ENCODE measurements at places on chromosomes 1 and 21.
A peak's percentile ranks its signal among the peaks of the same experiment; 100 is the strongest.

DNA sequence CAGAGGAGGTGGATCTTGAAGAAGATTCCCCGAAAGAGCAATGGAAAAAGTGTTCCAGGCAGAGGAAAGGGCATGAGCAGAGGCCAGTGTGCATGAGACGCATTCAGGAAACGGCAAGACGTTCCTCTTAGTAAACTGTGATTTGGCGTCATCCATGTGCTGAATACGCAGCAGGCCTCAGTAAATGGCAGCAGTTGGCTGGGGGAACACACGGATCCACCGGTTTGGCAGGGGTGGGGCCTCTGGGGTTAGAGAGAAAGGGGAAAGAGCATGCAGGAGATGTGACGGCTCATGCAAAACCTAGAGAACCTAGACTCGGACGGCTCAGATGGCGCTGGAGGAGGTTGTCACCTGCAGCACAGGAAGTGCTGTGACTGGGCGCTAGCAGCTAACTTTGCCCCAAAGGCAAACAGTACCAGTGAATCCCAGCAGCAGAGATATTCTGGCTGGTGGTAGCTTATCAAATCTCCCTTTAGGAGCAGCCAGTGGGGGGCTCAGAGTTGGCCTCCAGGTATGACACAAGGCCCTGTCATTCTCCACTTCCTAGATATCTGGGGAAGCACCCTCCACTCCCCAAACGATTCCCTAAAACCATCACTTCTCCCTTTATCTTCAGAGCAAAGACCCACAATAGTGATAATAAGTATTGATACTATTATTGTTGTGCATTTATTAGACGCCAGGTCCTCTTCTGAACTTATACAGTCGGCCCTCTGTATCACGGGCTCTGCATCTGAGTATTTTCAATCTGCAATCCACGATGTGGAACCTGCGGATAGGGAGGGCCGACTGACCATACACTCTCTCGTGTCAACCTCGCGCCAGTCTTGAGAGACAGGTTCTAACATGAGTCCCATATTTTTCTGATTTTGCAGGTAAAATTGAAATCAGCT is 7.6 kb downstream of the LAPTM5 start:
- peak; percentile 62 for DNase-seq

DNA sequence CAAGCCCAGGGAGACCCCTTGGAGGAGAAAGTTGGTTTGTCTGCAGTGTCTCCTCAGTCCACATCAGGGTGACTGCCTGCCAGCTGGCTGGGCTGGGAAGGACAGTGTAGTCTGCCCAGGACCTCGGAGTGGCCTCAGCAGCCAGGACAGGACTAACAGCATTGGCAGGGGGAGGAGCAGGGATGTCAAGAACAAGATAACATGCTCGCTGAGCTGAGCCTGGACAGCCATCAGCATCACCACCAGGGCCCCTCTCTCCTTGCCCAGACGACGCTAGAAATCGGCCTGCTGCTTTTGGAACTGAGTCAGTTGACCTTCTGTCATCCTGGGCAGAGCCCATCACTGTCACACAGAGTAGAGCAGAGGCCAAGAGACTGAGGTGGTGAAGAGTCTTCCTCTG is 83.6 kb upstream of the CNTN2 start:
- no peak for DNase-seq

DNA sequence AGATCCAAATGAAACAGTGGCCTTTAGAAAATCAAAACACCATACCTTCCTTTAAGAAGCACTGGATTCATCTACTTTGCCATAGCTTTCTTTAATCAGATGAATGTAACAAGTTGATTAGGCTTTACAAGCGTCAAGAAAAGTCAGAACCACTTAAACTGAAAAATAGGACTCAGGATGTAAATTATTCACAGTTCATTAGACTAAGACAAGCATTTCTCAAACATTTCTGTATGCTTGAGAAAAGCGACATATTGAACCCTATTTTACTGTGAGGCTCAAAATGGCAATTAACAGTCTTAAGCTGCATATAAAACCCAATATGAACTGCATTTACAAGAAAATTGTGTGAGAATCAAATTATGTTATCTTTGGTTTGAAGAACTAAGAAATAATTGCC is 256.7 kb upstream of the SNX7 start:
- no peak for DNase-seq

DNA sequence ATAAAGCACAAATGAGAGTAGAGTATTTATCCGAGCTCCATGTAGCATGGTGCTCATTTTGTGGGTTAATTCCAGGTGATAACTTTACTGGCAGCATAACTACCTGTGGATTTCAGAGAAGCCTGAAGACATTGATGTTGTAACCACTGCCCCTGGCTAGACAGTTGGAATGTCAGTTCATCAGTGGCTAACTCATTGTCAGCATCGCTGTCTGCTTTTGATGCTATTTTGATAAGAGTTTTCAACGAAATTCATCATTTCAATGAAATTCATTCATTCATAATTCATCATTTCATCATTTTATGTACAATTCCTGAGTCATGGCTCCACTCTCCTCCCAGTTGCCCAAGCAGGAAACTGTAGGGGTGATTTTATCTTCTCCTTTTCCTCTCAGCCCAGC is 34.4 kb downstream of the HSD3B1 start:
- DNase-seq: no peak

DNA sequence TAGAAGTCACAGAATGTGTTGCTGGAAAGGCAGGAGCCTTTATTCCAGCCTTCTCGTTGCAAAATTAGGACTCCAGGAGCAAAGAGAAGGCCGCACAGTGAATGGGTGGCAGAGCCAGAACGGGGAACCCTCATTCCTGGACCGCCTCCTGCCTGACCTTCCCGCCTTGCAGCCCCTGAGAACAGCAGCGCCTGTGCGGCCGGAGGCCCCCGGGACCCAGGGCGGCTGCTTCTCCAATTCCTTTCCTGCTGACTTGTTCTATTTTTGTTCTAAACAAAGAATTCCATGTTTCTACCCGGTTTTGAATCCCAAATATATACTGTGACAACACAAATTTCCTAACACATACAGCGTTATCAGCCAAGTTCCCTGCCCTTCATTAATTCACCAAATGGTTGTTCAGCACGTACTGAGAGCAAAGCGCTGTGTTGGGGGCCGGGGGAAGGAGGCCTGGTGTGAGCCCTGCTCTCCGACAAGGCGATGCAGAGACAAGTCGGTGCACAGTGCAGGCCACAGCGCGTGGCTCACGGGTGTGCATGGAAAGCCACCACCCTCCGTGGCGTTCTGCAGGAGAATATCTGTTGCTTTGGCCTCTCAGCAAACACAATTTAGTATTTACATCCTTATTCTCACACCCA is 31.9 kb upstream of the COL6A2 start:
- no peak for DNase-seq

- DNase-seq: peak; percentile 83
These were observed 8.0 kb upstream of the CAMK2N1 start for GRCh38 chr1:20493839-20494608.

GRCh38 chr1:53582211-53583020 is 123.2 kb downstream of the DMRTB1 start:
- DNase-seq: no peak

DNA sequence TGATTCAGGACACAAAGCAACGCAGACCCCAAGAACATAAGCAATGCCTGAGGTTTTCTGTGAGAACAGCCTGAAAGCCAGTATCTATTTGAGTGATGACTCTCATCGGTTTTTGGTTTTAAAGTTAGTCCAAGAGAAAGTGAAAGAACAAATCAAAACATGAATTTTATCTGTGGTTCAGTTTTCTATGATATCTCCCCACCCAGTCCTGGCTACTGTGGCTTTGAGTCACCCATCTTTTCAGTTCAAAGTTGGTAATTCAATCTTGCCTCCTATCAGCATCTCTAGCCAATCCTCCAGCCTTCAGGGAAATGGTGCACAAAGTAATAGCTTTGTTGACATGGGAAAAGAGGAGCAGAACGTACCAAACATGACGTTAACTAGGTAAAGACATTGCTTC is 40.5 kb upstream of the KRTAP19-8 start:
- no peak for DNase-seq

DNA sequence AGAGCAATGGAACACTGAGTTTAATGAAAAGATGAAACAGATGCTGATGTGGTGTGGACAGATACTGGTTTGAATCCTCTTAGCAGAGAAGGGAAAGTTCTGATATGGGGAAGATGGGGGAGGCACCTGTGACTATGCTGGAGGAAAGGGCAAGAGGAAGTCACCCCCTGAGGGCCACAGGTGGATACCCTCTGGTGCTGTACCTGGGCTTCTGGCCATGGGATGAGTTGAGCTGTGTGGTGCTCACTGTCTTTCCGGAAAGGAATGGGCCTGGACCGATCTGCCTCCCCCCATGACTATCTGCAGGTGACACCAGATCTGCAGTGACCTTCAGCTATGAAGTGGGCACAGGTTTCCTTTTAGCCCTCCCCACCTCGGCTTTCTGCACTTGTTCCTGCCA is 52.4 kb downstream of the IER5 start:
- DNase-seq: no peak

DNA sequence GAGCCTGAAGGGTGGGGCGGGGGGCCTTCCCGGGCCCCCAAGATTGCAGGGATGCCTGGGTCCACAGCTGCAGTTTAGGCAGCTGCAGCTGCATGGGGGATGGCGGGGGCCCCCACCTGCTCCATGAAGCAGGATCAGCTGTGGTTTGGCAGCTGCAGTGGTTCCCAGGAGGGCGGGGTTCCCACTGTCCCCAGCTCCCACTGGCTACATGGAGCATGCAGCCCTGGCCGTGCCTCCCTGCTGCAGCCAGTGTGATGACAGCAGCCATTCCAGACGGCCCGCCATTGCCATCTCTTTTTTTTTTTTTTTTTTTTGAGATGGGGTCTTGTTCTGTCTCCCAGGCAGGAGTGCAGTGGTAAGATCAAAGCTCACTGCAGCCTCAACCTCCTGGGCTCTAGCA is 992 bp upstream of the C1QA start:
- DNase-seq: no peak

GRCh38 chr1:222618880-222619596 is 1.1 kb downstream of the MIA3 start:
- DNase-seq: peak; percentile 7

GRCh38 chr21:44288251-44289110 is 2.8 kb downstream of the AIRE start:
- no peak for DNase-seq

- no peak for DNase-seq
These were observed 689 bp downstream of the PKP1 start for GRCh38 chr1:201283836-201284553.
